ENCODE measurements at places on chromosomes 13 and 19. TPM values are rescaled to one million over a fixed set of nuclear protein-coding genes. Genes with fewer than 3 reads are reported as not detected.

Gene KISS1R
- total RNA-seq = not detected

Gene TNFSF13B
- total RNA-seq = 5.6 TPM

Gene MIDN
- total RNA-seq = 23.2 TPM

Gene KLHL1
- total RNA-seq = not detected

Gene VSTM1
- total RNA-seq = not detected

Gene ZNF723
- total RNA-seq = not detected

Gene THAP8
- total RNA-seq = 4.1 TPM

Gene ZNF787
- 15.9 TPM for total RNA-seq

Gene REEP6
- total RNA-seq = 2.8 TPM

Gene KLF12
- total RNA-seq = 10.6 TPM

Gene SIGLEC12
- total RNA-seq = not detected

Gene LHB
- total RNA-seq = not detected

Gene SLC25A41
- not detected for total RNA-seq

Gene ZNF160
- 32.4 TPM for total RNA-seq

Gene SPACA4
- not detected for total RNA-seq

Gene SLC10A2
- total RNA-seq = not detected

Gene DDA1
- 2.9 TPM for total RNA-seq

Gene NKPD1
- total RNA-seq = 0.25 TPM

Gene KLK15
- not detected for total RNA-seq

Gene SELENOV
- total RNA-seq = not detected

Gene RASIP1
- total RNA-seq = 0.16 TPM

Gene DCT
- under 0.01 TPM for total RNA-seq
